ENCODE measurements at places on chromosomes 2 and 18. TPM values are rescaled to one million over a fixed set of nuclear protein-coding genes. Genes with fewer than 3 reads are reported as not detected.

The DTNA gene
- total RNA-seq: 28.2 TPM

The DQX1 gene
- total RNA-seq: not detected

The ABCA12 gene
- total RNA-seq: under 0.01 TPM

The SLC9A4 gene
- not detected for total RNA-seq

The POLE4 gene
- 26.3 TPM for total RNA-seq

The GPR155 gene
- total RNA-seq: 6.4 TPM

The ADCY3 gene
- total RNA-seq: 33.0 TPM

The TNFAIP6 gene
- 53.8 TPM for total RNA-seq

The MFSD2B gene
- total RNA-seq: 0.17 TPM

The COL4A4 gene
- 0.51 TPM for total RNA-seq

The IL1R1 gene
- total RNA-seq: 110 TPM

The CNTNAP5 gene
- not detected for total RNA-seq

The IL36B gene
- total RNA-seq: not detected

The UGT1A8 gene
- total RNA-seq: not detected

The NEB gene
- total RNA-seq: 0.26 TPM

The TNFRSF11A gene
- total RNA-seq: 0.66 TPM

The NGEF gene
- total RNA-seq: under 0.01 TPM

The PROC gene
- total RNA-seq: not detected

The REV1 gene
- 32.1 TPM for total RNA-seq

The SLC4A5 gene
- total RNA-seq: under 0.01 TPM

The ITSN2 gene
- 43.4 TPM for total RNA-seq

The TUBB8B gene
- not detected for total RNA-seq

The AMER3 gene
- not detected for total RNA-seq

The CFC1 gene
- not detected for total RNA-seq

The ANKRD62 gene
- not detected for total RNA-seq

The PLEKHB2 gene
- 75.8 TPM for total RNA-seq

The LGALSL gene
- total RNA-seq: 3.1 TPM

The CLEC4F gene
- not detected for total RNA-seq

The SERPINB5 gene
- total RNA-seq: not detected

The SLC5A7 gene
- total RNA-seq: not detected

The ITPRIPL1 gene
- total RNA-seq: 4.6 TPM
